ENCODE measurements at places on chromosomes 16 and 17.
A peak's percentile ranks its signal among the peaks of the same experiment; 100 is the strongest.

- DNase-seq: no peak
Observed at GRCh38 chr17:12064395-12064794, 43.7 kb downstream of the MAP2K4 start.

- peak; percentile 53 for DNase-seq
Observed at GRCh38 chr17:66580184-66580955, 254.5 kb upstream of the CACNG5 start.

DNA sequence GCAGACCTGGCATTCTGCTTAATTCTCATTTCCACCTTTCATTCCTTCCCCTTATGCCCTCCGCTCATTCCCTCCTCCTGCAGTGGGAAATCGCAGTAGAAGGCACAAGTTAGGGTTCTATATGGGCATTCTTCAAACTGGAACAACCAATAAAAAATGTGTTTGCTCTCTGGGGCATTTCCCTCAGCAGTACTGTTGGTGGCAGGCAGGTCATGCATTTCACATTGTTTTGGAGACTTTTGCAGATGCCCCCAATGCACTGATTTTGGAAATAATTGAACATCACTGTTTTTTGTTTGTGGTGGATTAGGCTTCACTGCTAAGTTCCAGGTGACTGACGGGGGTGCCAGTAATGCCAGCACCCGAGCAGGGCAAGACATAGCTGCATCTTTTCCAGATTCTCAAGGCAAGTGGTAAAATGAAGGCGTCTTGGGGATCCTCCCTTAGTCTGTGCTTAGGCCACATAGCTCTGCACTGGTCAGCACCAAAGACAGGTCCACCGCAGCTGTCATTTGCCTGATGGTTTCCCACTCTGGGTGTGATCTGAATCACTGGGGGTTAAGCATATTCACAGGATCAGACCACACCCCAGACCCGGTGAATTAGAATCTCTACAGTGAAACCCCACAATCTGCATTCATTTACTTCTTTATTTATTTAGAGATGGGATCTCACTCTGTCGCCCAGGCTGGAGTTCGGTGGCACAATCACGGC lies 304.5 kb downstream of the CPPED1 start:
- no peak for DNase-seq

DNA sequence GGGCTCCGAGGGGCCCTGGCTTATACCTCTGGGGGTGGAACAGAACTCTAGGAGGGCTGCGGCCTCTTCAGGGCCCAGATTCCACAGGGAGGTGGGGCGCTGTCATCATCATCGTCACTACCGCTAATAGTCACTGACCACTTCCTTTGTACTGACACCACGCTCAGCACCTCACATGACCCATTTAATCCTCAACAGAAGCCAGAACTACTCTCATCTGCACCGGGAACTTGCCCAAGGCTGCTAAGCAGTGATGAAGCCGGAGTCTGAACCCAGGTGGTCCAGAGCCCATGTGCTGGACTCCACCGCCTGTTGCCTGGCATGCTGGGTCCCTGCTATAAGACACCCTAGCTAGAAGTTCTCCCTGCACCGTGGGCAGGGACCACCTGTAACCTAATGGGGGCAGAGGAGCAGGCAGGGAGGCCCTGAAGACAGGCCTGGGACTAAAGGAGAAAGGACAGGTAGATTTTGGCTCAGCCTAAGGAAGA lies 12.0 kb downstream of the UNC13D start:
- peak; percentile 68 for DNase-seq

DNA sequence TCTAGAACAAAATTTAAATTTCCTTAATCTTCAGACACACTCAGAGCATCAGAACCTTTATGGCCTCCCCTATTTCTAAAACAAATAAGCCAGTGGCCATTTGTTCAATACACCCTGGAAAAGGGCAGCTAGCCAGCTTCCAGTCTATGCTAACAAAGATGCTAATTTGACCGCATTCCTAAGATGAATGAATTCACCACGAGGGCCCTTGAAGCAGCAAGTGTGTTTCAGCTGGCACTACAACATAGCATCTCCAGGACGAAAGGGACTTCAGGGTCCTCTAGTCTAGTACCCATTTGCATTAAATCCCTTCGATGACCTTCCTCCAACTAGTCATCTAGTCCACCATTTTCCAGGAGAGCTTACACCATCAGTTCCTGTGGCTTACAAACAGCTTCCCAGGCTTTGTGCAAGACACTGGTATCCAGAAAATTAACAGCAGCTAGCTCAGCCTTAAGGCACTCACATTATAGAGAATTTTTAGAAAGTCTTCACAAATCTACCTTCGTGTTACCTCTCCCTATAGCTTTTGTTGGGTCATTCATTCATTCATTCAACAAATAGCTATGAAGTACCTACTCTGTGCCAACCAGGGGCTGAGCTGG lies 10.9 kb downstream of the KRT37 start:
- DNase-seq: peak; percentile 18

DNA sequence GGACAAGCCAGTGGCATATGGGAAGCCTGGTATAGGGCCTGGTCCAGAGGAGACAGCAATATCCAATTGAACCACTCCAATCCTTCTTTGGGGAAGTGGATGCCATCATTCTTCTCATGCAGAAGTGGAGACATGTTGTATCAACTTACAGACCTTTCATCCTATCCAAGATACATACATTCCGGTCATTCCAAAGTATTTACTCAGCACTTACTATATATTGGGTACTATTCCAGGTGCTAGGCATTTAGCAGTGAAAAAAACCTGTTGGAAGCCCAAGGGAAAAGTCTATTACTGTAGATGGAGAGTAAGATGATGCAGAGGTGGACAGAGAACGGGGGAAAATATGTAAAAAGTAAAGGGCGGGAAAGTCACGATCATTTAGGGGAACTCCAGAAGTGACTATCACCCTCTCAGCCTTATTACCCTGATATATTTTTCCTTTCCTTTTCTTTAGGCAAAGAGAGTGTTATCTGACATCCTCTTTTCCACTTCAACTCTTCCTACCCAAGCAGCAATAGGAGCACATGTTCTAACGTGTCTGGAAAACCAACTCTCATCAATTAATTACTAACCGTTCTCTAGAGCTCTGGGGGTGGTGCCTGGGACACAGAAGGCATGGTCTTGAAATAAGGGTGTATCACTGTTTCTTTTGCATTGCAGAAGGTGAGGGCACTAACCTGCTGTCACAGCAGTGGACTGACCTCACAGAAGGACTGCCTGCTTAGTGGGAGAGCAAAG lies 210.1 kb upstream of the MAF start:
- peak; percentile 6 for DNase-seq

DNA sequence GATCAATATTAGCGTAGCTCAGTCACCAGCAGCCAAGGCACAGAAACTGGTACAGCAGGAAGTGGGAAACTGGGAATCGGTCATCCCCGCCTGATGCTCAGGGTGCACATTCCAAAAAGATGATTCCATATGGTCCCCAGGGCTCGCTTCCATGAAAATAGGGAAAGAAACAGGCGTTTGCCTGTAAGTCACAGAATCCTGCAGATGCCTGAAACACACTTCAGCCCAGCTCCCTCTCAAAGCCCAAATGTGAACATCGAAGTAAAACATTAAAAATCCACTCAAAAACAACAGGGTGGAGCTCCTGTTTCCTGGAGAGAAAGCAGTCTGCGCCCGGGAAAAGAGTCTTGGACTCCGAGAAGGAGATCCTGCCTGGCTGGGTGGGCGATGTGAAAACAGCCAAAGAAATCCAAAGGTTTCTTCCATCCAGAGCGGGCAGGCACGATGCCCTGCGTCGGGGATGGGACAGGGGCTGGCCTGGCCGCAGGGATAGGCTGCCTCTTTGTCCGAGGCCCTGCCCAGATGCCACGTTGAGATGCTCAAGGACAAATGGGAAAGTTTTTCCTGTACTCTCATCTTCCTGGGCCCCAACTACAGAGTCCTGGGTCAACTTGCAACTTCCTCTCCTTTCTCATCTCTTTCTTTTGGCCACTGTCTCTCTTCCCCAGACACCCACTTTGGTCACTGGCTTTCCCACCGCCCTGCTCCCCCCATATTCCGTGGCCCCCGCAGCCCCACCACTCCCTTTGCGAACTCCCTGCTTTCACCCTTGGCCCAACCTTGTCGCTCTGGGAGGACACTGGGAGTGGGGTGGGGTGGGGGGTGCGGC lies 743 bp downstream of the WIPI1 start:
- DNase-seq: peak; percentile 88

DNA sequence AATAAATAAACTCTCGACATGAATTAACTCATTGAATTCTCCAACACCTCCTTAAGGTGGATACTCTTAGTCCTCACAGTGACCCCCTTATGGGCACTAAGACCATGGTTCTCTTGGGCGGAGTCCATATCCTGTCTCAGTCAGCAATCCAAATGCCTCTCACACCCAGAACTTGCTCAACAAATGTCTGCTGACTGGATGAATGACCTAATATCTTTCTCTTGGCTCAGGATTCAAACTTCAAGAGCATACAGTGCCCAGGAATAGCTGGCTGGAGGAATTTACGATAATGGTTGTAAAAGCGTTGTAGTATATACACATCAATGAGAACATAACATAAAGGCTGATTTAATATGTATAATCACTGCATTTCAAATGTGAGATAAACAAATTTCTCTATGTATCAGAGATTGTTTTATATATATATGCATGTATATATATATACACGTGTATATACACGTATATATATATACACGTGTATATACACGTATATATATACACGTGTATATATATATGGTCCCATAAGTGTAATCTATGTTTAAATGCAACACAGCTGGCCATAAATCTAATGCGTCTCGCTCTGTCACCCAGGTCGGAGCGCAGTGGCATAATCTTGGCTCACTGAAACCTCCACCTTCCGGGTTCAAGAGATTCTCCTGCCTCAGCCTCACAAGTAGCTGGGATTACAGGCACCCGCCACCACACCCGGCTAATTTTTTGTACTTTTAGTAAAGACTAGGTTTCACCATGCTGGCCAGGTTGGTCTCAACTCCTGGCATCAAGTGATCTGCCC lies 6.5 kb upstream of the UBB start:
- DNase-seq: peak; percentile 14

DNA sequence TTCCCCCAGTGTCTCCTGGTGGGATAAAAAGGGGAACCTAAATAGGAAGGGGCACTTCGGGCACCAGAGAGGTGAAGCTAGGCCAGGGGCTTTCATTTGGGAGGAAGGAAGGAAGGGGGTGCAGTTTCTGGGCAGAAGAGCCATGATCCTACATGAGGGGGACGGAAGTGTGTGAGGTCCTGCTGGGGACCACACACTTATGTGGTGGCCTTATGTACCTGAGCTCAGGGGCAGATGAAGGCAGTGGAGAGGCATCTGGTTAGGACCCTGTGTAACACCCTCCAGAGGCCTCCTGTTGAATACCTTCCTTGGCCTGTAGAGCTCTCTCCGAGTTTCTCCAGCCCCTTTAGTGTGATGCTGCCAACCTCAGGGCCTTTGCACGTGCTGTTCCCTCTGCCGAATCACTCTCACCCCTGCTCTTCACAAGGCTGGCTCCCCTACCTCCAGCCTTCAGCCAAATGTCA lies 21.2 kb downstream of the IGFBP4 start:
- DNase-seq: no peak

GRCh38 chr16:554640-555365 lies 5.4 kb upstream of the PRR35 start:
- DNase-seq: no peak

DNA sequence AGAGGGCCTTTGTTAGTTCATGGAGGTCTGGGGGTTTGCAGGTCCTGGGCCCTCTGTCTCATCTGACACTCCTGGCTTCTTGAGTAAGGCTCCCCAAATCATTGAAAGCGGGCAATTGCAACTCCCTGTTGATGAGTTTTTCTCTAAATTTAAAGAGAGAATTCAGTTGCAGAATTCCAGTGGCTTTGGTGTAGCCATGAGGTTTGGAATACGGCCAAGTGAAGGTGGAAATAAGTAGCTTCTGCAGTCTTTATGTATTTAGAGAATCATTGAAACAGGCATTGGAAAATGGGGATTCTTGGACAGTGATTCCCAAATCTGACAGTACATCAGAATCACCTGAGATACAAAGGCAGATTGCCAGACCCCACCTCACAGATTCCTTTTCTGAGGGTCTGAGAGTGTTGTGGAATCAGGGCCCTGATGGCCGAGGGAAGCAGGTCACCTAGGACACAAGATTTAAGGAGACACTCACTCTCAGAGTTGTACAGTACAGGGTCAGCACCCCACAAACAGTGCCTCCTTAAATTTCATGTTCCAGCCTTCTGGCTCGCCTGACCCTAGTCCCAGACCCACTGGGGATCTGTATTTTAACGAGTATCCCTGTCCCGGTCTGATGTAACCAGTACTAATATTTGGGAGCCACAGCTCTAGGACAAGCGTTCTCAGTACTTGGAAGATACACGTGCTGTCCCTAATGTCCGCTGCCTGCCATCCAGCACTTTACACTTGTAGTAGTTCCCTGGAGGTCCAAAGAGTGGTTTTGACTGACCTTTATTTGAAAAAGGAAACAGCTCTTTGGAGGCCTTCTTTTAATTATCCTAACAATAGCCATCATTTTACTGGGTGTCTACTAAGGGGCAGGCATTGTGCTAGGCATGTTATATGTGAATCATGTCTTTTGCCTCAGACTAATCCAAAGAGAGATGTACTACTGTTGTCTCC lies 37.8 kb downstream of the YPEL2 start:
- peak; percentile 70 for DNase-seq

DNA sequence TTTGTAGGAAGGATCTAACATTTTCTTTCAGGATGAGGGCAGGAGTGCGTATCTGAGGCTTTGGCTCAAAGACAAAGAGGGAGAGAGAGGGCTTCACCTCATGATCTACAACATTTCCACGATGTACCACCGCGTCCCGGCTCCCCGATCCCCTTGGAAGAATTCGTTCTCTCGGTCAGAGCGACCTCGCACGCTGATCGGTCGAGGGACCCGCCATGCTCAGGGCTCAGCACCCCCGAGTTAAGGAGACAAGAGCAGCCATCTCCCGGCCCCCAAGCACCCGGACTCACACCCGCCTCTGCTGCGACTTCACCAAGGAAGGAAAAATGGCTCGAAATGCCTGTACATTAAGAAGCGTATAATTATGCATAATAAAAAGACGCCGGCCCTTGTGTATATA lies 89.5 kb upstream of the RPL38 start:
- no peak for DNase-seq

- no peak for DNase-seq
Observed at GRCh38 chr16:75628351-75628750, 5.3 kb upstream of the ADAT1 start.

GRCh38 chr17:54945671-54946070 lies 22.8 kb downstream of the COX11 start:
- no peak for DNase-seq

- no peak for DNase-seq
Observed at GRCh38 chr16:59733321-59733720, 999.2 kb upstream of the GOT2 start.

- DNase-seq: no peak
Observed at GRCh38 chr17:3482852-3483251, 7.1 kb downstream of the ASPA start.

DNA sequence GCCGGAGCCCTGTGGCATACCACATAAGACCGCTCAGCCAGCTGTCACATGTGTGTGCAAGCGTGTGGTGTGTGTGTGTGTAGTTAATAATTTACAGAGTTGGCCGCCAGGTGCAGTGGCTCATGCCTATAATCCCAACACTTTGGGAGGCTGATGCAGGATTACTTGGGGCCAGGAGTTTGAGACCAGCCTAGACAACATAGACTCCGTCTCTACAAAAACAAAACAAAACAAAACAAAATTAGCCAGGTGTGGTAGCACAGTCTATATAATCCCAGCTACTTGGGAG lies 20.4 kb downstream of the SOCS1 start:
- DNase-seq: no peak
